Lung microvascular endothelial cell (primary cell): ENCODE measurements at places on chromosomes 16 and 17.

- no peak for DNase-seq
Measured at GRCh38 chr16:11493531-11493929, 93.2 kb downstream of the LITAF start.

DNA sequence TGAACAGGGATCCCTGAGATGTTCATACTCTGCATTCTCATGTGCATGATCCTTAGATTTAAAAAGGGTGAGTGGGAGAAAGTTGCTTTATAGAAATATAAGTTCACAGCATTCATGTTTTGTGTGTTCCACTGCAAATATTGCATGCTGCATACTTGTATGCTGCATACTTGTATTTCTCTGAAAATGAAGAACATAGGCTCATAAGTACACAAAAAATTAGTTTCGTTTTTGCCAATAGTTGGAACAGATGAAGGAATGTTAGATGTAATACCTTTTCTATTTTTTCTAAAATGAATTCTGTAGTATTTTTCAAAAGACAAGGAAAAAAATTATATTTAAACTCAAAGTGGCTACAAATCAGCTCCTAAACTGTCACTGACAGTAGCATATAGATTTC is 79.0 kb downstream of the NFAT5 start:
- DNase-seq, result peak; percentile 32

DNA sequence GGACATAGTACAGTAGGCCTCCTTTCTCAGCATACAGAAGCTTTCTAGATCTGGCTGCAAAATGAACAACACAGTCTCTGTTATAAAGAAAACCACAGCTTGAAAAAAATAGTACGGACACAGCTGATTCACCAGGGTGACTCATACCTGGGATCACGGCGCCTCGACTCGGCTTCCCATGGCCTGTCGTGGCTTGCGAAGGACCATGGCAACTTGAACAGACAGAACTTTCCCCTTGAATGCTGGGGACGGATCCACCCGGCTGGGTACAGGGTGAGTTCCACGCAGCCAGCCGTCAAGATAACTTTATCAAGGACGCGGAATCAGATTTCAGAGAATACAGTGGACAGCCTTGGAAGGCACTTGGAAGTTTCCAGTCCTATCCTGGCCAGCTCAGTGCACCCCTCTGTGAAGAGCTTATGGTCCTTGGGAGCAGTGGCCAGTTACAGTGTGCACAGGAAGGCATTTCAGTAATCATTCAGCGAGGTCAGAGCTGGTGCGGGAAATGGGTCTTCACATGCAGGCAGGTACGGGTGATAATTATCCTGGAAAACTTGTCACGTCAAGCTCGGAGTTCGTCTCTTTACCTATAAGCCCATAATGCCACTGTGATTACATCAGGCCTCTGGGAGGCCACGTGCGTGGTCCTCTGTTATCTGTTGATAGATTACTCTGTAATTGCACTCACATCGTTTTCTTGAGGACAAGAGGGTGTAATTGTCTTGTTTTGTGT is 57.9 kb upstream of the MAF start:
- no peak for DNase-seq

GRCh38 chr17:68352041-68352440 is 60.7 kb downstream of the ARSG start:
- DNase-seq, result no peak

- no peak for DNase-seq
Measured at GRCh38 chr17:44608727-44609435, 47.4 kb upstream of the MEIOC start.

DNA sequence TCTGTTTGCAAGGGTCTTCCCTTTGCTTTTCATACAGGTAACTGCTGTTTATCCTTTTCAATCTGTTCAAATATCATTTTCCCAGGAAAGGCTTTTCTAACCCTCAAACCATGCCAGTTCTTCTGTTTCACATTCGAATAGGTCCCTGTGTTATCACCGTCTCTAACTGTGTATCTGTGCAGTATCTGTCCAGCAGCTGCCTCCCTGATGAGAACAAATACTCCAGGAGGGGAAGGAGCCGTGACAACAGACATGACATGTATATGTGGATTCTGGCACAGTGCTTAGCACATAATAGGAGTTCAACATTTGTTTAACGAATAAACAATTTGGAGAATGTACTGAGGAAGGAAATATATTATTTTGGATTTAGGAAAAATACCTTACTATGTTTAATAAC is 95.7 kb downstream of the STX8 start:
- DNase-seq, result no peak

GRCh38 chr16:15482068-15482747 is 47.8 kb downstream of the BMERB1 start:
- DNase-seq, result peak; percentile 98

GRCh38 chr17:76720941-76721340 is 5.5 kb downstream of the JMJD6 start:
- DNase-seq, result no peak

GRCh38 chr17:42521036-42521435 is 15.0 kb upstream of the NAGLU start:
- no peak for DNase-seq

- DNase-seq, result no peak
Measured at GRCh38 chr17:66448026-66448639, 145.7 kb downstream of the PRKCA start.

- no peak for DNase-seq
Measured at GRCh38 chr17:44121997-44122815, 1.2 kb downstream of the HDAC5 start.

- no peak for DNase-seq
Measured at GRCh38 chr17:17073030-17073564, 30.8 kb downstream of the MPRIP start.

DNA sequence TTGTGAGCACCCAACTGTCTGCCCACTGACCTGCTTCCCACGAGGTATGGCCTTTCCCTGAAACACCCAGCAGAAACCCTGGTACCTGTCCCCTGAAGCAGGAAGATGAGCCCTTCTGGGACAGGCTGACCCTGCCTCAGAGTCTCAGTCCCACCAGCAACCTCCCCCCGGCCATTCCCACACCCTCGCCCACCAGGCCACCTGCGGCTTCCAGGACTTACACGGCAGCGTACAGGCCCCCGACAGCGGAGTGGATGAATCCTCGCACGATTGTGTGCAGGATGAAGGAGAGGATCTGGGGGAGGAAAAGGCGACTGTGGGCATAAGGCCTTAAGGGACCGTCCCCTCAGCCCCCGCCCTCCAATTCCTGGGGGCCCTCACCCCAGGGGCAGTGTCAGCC is 15.4 kb upstream of the PITPNA start:
- DNase-seq, result no peak
